ENCODE measurements at places on chromosomes 6 and 20. TPM values are rescaled to one million over a fixed set of nuclear protein-coding genes. Genes with fewer than 3 reads are reported as not detected.
A peak's percentile ranks its signal among the peaks of the same experiment; 100 is the strongest.

The ANGPT4 gene
- 3.2 TPM for total RNA-seq

DNA sequence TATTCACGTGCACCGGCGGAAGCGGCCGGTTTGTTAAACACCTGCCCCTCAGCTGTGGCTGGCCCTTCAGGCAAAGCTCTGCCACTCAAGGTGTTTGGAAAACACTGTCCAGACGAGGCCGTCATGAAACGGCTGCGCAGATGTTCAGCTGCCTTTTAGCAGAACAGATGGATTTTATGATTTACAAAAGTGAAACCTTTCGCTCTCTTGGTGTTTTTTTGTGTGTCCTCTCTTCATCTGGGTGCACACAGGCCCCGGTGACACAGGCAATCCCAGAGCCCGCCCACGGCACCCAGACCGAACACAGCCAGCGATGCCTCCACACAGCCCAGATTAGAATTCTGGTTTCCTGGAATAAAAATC is 397.0 kb downstream of the SMOC2 start:
- no peak overlapping the region for H3K27ac ChIP-seq
- H3K4me1 ChIP-seq = no peaks in the 10 kb centered on the region
- H3K36me3 ChIP-seq = no peaks in the 10 kb centered on the region
- no peak for DNase-seq
- no peaks in the 10 kb centered on the region for H3K27me3 ChIP-seq

DNA sequence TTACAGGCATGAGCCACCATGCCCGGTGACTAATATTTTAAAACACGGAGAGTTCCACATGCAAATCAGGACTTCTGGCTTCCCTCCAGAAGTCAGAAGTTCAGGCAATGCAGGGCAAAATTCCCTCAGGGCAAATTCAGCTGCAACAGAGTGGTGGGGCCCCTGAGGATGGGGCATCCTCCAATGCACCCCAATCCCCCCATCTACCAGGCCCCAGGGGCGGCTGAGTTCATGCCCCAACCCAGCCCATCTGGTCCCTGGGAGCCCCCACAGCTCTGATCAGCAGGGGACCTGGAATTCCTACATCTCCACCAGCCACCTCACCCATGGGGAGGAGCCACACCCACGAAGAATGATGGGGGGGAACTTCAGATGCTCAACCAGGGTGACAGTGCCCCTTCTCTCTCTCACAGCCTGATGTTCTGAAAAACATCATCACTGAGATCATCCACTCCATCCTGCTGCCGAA is 22.6 kb downstream of the BPIFB1 start:
- H3K36me3 ChIP-seq = no peaks in the 10 kb centered on the region
- H3K27ac ChIP-seq = no peak overlapping the region
- no peak for DNase-seq
- H3K4me1 ChIP-seq = no peaks in the 10 kb centered on the region

GRCh38 chr6:37042150-37042549 is 36.7 kb downstream of the FGD2 start:
- no peaks in the 10 kb centered on the region for H3K36me3 ChIP-seq
- DNase-seq = peak; percentile 40
- H3K4me1 ChIP-seq = peaks cover 8% of the 10 kb centered on the region
- no peaks in the 10 kb centered on the region for H3K27me3 ChIP-seq
- H3K27ac ChIP-seq = no peak overlapping the region
- H3K4me3 ChIP-seq = no peak overlapping the region

- no peak for DNase-seq
- H3K4me3 ChIP-seq = no peak overlapping the region
- no peaks in the 10 kb centered on the region for H3K4me1 ChIP-seq
- no peak overlapping the region for H3K27ac ChIP-seq
- H3K27me3 ChIP-seq = no peaks in the 10 kb centered on the region
- H3K36me3 ChIP-seq = no peaks in the 10 kb centered on the region
Observed at GRCh38 chr6:147595961-147596360, 87.5 kb downstream of the SAMD5 start.

The PRSS35 gene
- not detected for total RNA-seq

DNA sequence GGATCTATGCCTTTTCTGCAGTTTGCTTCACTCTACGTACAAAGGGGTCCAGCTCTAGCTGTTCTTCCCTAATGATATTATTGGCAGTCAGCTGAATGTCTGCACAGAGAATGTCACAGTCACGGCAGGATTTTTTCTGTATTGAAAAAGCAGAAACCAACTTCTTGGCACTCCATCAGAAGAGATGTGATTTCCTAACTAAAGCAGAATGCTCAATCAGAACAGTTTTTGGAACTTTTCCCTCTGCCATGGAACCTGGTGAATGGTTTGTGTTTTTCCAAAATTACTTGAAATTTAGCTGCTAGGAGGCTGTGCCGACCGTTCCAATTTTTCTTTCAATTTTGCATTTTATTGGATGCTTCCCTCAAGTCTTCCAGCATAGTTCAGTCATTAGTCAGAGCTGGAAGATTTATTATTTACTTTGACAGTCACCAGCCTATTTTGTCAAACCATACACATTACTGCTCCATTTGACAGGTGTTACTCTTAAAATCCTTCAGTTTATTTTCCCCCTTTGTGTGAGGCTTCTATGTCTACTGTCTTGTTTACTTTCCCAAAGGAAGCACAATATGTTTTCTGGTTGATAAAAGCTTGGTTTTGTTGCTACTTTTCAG is 259.6 kb upstream of the EPHA7 start:
- no peaks in the 10 kb centered on the region for H3K27me3 ChIP-seq
- DNase-seq = no peak
- no peaks in the 10 kb centered on the region for H3K36me3 ChIP-seq
- H3K4me3 ChIP-seq = no peak overlapping the region
- H3K4me1 ChIP-seq = no peaks in the 10 kb centered on the region

The MICB gene
- 3.4 TPM for total RNA-seq

DNA sequence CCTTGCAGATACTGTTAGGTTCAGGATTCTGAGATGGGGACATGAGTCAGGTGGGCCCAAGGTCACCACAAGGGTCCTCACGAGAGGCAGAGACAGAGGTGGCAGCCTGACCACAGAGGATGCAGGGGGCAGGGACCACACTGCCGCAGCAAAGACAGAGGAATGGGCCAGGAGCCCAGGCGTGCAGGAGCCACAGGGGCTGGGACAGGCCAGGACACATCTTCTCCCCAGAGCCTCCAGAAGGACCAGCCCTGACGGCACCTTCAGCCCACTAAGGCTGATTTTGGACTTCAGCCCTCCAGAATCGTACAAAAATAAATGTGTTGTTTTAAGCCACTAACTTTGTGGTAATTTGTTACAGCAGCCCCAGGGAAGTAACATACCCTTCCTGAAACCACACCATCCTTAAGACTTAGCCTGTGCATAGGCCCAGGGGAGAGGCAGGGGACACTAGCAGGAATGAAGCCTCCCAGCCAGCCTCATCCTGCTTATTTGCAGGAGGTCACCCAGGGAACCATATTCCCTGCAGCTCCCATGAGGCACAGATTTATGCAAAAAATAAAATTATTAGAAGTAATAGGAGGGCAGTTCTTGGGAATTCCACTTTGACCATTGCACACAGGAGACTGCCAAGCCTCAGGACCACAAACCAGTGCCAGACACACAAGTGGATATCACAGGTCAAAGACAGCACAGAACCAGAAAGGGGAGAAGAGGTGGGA is 119.3 kb upstream of the CST7 start:
- no peak overlapping the region for H3K27ac ChIP-seq
- peaks cover 5% of the 10 kb centered on the region for H3K4me1 ChIP-seq
- H3K4me3 ChIP-seq = no peak overlapping the region
- no peak for DNase-seq
- H3K36me3 ChIP-seq = no peaks in the 10 kb centered on the region

DNA sequence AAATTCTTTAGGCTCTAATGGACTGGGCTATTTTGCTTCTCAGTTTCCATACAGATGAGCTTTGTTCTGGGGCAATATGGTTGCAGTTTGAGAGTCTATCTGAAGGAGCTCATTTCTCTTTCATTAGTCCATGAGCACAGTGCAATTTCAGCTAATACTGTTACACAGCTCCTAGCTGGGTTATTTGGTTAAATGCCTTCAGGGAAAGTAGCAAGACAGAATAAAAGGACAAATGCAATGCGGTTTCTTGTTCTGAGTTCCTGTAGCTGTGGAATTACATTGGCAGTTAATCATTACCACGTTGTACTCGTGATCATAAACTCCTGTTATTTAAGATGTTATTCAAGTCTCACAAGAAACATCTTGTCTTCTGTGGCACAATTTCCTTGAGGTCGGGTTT is 127.7 kb downstream of the BFSP1 start:
- H3K36me3 ChIP-seq = no peaks in the 10 kb centered on the region
- no peaks in the 10 kb centered on the region for H3K4me1 ChIP-seq
- H3K27ac ChIP-seq = no peak overlapping the region
- DNase-seq = no peak
- H3K27me3 ChIP-seq = no peaks in the 10 kb centered on the region
- H3K4me3 ChIP-seq = no peak overlapping the region

DNA sequence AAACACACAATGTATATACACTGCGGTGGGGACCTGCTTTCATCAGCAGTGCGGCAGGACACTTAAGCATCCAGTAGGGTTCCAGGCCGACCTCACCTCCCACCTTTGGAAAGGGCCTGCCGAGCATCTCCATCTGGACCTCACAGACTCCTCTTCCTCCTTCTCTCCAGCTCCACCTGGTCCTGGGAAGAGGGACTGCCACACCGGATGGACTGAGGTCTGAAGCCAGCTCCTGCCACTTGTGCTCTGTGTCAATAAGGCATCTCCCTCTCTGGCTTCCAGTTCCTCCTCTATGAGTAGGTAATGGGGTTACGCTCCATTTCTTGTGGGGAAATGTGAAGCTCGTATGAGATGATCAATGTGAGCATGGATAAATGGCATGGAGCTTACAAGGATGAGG is 19.1 kb upstream of the NNAT start:
- no peak for DNase-seq
- no peaks in the 10 kb centered on the region for H3K4me1 ChIP-seq
- H3K36me3 ChIP-seq = no peaks in the 10 kb centered on the region

The C6orf58 gene
- total RNA-seq = not detected

The SLC17A4 gene
- total RNA-seq = not detected

DNA sequence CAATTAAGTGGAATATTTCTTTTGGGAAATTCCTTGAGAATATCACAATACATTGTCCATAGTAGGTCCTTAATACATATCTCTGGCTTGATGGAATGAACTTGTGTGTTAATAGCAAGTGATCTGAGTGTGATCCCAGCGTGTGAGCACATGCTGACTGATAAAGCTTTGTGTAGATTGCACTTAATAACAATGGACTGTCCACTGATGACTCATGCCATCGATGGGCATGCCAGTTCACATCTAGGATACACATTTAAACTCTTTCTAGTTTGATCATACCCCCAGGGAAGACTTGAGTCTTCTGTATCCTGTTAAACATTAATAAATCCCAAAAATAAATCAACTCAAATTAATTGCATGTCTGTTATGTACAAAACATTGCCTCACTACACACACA is 454.3 kb upstream of the SPTLC3 start:
- no peaks in the 10 kb centered on the region for H3K36me3 ChIP-seq
- no peak overlapping the region for H3K27ac ChIP-seq
- no peak for DNase-seq
- no peaks in the 10 kb centered on the region for H3K27me3 ChIP-seq

The AAR2 gene
- 29.4 TPM for total RNA-seq

- DNase-seq = no peak
- H3K36me3 ChIP-seq = no peaks in the 10 kb centered on the region
- peaks cover 13% of the 10 kb centered on the region for H3K4me1 ChIP-seq
- H3K27me3 ChIP-seq = no peaks in the 10 kb centered on the region
- H3K4me3 ChIP-seq = peak overlapping the region; percentile 55
Observed at GRCh38 chr6:11538819-11539468, 1.4 kb downstream of the TMEM170B start.

GRCh38 chr20:29319725-29320124 is 1937.7 kb upstream of the DEFB115 start:
- H3K4me3 ChIP-seq = no peak overlapping the region
- DNase-seq = no peak
- no peaks in the 10 kb centered on the region for H3K36me3 ChIP-seq
- no peak overlapping the region for H3K27ac ChIP-seq
- no peaks in the 10 kb centered on the region for H3K27me3 ChIP-seq

DNA sequence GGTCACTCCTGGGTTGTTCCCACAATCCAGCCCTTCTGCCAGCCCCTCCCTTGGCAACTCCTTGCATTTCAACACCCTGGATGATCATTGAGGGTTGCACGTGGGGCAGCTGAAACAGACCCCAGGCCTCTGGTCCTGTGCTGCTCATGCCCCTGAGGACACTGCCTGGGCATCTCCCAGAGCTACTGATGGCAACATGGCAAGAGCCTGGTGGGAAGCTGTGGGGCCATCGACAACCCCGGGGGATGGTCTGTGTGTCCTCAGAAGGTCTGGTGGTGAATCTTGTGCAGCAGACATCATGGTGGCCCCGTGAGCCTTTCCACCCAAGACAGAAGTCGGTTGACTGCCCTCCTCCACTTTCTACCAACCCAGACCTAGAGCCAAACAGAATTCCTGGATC is 4.9 kb upstream of the ANGPT4 start:
- no peaks in the 10 kb centered on the region for H3K36me3 ChIP-seq
- H3K27ac ChIP-seq = no peak overlapping the region
- H3K27me3 ChIP-seq = no peaks in the 10 kb centered on the region

GRCh38 chr20:61497029-61497627 is 245.1 kb downstream of the CDH4 start:
- no peaks in the 10 kb centered on the region for H3K36me3 ChIP-seq
- no peak for DNase-seq
- no peaks in the 10 kb centered on the region for H3K4me1 ChIP-seq
- no peaks in the 10 kb centered on the region for H3K27me3 ChIP-seq
- no peak overlapping the region for H3K27ac ChIP-seq

DNA sequence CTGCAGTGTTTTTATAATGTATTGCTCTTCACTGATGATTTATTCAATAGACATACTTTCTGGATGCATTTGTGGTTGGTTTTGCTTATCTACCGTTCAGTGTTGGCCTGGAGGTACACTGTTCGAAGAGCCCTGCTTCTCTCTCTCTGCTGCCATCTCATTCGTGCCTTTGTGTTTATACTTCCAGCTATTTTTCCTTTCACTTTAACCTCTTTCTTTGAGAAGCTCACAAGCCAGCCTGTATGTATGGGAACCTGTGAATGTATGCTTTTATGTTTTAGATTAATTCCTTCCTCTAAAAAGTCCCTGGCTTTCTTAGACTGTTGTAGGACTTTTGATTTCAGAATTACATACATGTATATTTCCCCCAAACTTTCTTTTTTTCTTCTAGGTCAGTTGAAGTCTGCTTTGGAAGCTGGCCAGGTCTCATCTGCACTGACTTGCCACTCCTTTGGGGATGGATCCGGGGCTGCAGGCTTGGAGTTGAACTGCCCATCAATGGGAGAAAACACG is 83.0 kb downstream of the SCAND1 start:
- H3K4me3 ChIP-seq = no peak overlapping the region
- no peaks in the 10 kb centered on the region for H3K36me3 ChIP-seq
- H3K27ac ChIP-seq = peak overlapping the region; percentile 44
- no peaks in the 10 kb centered on the region for H3K27me3 ChIP-seq
- H3K4me1 ChIP-seq = no peaks in the 10 kb centered on the region
- peak; percentile 24 for DNase-seq

- H3K4me3 ChIP-seq = no peak overlapping the region
- H3K27me3 ChIP-seq = no peaks in the 10 kb centered on the region
- DNase-seq = no peak
- H3K27ac ChIP-seq = peak overlapping the region; percentile 96
- peaks cover 59% of the 10 kb centered on the region for H3K4me1 ChIP-seq
Observed at GRCh38 chr6:154306696-154307095, 49.9 kb downstream of the IPCEF1 start.

GRCh38 chr20:31515775-31516107 is 1.5 kb downstream of the HM13 start:
- DNase-seq = peak; percentile 37
- H3K4me1 ChIP-seq = peaks cover 27% of the 10 kb centered on the region
- no peak overlapping the region for H3K4me3 ChIP-seq

The NFKBIL1 gene
- total RNA-seq = 23.7 TPM

All from thyroid gland (tissue), 4 donors.